ENCODE measurements at places on chromosomes 11 and 22.
A peak's percentile ranks its signal among the peaks of the same experiment; 100 is the strongest.

GRCh38 chr11:48055292-48056132, 75.2 kb downstream of the PTPRJ start:
- DNase-seq, result peak; percentile 98

DNA sequence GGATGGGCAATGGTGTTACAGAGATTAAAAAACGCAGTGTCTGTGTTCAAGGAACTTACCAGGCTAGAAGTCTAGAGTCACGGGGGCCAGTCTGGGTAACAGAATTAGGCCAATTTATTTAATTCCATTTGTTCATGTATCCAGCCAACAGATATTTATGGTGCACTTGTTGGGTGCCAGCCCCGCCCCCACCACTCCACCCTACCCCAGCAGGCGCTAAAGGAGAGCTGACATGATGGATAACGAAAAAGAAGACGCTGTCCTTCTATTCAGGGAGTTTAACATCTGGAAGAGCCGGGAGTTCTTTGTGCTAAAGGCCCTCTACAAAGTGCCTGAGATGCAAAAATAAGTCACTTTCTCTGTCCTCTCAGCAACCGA, 1.1 kb upstream of the BMAL1 start:
- no peak for DNase-seq

DNA sequence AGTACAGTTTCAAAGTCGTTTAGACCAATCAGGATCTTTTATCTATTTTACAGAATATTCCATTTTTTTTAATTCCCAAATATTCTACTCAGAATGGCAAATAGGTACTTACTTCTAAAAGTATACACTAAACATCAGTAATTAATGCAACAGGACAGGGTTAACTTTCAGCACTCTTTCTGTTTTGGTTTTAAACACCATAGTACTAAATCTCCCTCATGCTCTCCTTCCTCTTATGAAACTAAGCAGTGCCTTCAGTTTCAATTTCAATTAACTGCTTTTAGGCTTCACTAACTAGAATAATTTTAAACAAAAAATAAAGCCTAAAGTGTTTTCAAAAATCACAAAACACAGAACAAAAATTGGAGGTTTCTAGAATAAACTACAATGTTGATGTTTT, 57.9 kb downstream of the NOX4 start:
- DNase-seq, result no peak

DNA sequence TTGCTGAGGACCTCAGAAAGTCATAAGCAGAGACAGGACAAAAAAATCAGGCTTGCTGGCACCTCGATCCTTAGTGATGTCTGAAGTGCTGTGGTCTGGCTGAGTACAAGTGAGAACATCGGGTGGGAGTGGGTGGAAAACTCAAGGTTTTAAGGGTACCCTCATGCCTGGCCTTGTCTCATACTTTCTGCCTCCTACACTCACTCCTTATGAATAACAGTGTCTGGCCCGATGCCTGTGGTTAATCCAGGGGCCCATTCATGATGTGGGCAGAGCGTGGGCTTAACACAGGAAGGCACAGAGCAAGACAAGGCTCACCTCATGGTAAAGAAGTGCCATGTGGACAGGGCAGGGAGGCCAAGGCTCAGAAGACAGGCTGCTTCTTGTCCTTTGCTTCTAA, 11.0 kb upstream of the UCP3 start:
- peak; percentile 21 for DNase-seq
